ENCODE measurements at places on chromosomes 1 and 21.

- DNase-seq, result peak; percentile 58
Observed at GRCh38 chr1:20480243-20480944, 5.6 kb downstream of the CAMK2N1 start.

DNA sequence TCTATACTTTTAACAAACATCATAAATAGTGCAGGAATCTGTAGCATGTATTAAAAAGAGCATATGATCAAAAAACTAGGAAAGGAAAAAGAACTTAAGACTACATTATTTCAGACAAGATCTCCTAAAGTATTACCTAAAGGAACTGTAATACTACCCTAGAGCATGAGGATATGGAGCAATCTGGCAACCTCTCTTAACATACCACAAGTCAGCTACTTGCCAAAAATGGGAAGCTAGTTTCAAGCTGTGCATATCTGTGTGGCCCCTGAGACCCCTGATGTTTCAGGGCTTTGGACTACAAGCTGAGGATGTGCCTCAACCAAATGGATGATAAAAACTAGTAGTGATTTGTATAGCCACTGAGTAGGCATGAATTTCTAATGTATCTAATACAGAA is 525.6 kb downstream of the PTBP2 start:
- no peak for DNase-seq

DNA sequence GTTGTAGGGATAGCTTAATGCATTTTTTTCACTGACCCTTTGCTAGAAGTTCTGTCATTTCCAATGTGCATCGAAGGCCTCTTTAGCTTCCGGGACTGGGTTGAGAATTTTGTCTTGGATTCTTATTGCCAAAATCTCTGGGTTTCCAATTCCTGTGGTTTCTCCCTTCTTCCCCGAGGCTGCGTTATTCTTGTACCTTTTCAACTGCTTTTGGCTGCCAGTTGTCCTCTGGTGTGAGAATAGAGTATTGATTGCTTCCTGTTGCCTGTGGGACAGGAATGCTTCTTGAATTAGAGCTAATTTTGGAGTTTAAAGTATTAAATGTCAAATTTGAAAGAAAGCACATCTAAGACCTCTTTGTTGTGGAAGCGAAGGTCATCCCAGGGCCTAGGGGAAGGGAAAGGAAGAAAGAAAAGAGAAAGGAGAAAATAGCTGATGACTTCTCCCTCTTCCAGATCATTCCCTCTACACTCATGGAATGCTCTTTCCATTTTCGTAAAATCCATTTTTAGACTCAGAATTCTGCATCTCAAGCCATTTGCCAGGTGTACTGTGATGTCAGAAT is 21.1 kb downstream of the HUNK start:
- DNase-seq, result no peak

- DNase-seq, result no peak
Observed at GRCh38 chr21:40976198-40977109, 129.5 kb upstream of the DSCAM start.

DNA sequence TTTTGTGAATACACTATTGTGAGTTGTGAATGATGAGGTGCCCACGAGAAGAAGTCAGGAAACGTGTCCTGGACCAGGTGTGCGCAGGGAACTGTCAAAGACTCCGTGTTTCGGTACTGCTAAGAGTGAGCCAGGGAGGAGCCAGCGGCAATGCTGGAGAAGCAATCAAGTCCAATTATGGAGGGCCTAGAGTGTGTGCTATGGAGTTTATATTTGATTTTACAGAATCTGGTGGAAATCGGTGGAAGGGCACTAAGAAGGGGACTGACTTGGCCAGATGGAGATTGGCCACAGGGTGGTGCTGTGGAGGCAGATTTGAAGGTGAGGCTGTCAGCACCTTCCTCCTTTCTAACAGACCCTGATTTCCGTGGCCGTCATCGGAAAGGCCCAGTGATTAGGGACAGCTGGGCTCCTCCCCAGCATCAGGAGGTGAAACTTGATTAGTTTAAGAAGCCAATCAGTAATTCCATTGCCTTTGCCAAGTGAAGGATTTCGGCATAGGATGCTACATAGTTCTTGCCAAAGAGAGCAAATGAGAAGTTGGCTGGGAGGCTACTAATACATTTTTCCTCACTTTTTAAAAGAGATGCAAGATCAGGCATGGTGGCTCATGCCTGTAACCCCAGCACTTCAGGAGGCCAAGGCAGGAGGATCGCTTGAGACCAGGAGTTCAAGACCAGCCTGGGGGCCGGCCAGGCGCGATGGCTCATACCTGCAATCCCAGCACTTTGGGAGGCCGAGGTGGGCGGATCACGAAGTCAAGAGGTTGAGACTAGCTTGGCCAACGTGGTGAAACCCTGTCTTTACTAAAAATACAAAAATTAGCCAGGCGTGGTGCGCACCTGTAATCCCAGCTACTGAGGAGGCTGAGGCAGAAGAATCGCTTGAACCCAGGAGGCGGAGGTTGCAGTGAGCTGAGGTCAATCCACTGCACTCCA is 7.0 kb downstream of the PTCH2 start:
- DNase-seq, result peak; percentile 90

DNA sequence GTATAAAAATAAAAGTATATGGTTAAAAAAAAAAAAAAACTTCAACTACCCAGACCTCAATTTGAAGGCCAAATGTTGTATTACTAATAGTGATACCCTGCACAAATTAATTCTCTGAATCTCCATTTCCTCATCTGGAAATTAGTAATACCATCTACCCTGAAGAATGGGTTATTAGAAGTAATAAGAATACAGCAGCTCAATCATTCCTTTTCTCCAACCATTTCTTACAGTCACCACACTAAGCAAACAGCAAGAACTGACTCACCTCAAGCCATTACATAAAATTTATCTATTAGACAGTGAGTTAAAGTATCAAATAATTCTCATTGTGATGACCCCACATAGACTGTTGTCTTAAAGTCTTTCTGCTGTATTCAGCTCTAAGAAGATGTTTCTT is 39.6 kb downstream of the RERE start:
- DNase-seq, result no peak

- no peak for DNase-seq
Observed at GRCh38 chr1:118325550-118326225, 140.7 kb upstream of the SPAG17 start.

DNA sequence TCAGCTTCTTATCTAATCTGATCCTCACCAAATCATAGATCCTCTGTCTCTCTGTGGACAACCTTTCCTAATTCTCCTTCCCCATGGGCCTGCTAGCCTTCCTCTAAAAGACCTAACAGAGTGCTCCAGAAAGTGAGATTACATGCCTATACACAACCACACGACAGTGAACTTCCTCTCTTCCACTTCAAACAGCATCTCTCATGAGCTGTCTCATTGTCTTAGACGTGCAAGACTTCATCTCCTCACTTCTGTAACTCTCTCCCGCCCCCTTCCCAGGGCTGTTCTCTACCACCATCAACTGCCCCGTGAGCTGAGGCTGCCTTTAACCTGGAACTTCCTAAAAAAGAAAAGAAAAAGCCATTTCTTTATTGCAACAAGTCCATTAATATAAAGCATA is 14.1 kb upstream of the A3GALT2 start:
- no peak for DNase-seq

- no peak for DNase-seq
Observed at GRCh38 chr1:248825136-248825535, 579 bp downstream of the SH3BP5L start.

DNA sequence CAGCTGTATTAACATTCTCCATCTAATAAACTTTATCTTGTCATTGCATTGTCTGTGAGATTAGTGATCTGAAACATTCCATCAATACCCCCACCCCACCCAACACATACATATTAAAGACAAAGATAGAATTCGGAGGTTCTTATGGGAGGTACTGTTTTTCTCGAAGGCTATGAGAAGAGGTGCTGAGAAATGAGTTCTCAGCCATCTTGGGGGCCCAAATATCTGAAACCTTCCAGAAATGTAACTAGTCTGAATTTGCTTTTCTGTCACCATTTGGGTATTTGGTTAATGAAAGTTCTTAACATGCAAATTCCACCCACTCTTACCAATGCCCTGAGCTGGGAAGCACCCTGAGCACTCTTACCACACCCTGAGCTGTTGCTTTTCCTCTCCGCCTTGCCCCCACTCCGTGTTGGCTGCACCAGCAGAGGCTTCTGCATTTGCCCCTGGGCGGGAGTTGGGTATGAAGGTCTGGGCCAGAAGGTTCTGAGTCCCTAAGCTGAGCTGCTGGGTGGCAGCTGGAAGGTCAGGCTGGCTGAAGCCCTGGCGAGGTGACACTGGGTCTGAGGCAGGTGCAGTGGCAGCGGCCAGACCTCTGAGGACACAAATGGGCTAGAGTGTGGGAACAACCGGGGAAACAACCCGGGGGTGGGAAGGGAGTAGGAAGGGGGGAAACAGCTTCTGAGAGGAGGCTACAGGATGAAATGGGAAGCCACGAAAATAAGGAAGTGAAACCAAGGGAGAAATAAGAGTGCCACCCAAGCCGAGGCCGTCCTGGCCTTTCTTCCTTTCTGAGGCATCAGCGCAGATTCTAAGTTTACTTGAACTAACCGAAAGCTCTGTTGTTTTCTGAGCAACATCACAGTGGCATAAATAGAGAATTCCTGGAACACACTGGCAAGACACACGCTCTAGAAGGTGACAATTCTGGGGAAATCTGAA is 26.3 kb upstream of the IER5 start:
- no peak for DNase-seq

- no peak for DNase-seq
Observed at GRCh38 chr1:193905288-193906085, 719.1 kb upstream of the B3GALT2 start.

DNA sequence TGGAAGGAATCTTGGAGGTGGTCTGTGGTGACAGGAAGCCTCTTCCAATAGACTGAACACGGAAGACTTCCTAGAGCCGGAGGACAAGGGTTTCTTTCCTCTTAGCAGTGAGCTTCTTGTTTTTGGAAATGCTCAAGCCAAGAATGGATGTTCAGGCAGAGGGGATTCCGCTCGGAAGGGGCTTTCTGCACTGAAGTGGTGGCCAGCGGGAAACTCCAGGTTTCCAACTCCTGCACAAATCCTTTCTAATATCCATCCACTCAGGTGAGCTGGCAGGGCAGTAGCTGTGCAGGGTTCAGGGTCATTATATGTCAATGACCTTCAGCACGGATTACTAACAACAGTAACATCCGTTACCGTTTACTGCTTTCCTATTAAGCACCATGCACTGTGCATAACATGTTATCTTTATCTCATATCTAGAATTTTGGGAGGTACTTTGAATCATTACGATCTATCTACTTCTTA is 573 bp upstream of the CPT2 start:
- DNase-seq, result no peak

- DNase-seq, result no peak
Observed at GRCh38 chr1:51526248-51526647, 7.2 kb upstream of the EPS15 start.

DNA sequence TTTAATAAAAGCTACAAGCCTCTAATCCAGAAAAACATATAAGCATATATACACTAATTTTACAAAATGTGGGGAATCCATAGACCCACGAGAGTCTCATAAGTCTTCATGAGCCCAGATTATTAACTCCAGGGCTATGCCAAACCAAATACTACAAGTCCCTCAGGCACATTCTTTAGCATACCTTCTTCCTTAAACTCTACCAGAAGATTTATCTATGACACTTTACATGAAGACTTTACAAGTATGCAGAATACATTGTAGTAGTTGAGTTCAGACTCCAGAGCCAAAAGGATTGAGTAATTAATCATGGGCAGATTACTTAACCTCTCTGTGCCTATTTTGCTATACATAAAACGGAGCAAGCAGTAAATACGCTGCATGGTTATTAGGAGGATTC is 793.7 kb upstream of the ADGRL2 start:
- no peak for DNase-seq

DNA sequence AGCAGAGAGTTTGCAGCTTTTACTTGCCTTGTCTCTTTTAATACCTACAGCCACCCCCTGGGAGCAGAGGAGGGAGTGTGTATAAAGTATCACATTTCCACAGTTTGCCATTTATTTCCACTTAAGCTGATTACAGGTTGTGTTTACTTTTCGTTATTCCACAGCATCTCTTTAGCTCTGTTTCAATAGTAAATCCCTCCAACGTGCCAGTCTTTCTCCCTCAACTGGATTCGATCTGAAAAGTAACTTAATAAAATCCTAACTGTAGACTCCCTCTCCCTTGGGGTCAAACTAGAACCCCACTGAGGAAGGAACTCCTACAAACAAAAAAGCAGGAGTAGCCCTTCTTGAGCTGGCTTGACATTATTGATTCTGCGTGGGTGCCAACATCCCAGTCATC is 3.1 kb upstream of the FCGR2A start:
- DNase-seq, result no peak

- no peak for DNase-seq
Observed at GRCh38 chr1:82689217-82689616, 888.5 kb downstream of the ADGRL2 start.

DNA sequence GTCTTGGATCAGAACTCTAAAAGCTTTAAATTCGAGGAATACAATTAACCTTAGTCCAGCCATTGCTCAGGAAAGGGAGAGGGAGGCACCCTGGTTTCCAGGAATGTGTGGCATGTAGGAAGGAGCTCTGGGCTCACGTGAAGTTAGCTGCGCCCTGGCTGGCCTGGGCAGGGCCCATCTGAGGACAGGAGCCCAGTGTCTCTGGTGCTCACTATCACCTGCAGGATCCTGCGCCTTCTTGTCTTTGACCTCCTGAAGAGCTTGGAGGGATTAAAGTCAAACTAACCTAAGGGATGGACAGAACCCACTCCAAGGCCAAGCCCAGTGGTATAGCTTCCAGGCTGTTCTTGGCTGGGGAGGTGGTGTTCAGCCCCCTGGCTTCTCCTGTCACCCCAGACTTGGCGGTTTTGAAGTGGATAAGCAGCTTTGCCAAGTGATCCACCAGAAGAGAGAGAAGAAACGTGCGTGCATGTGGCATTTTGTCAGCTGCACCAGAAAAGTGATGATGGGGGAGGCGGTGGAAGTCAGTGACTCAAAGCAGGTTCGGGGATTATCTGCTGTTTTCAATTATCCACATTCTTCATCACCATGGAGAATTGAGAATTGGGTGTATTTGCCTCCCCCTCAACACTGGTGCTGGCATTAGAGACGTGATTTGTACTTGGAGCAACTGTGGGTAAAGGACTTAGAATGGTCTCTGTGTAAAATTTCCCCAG is 11.9 kb upstream of the KCNN3 start:
- no peak for DNase-seq

GRCh38 chr21:45970674-45971615 is 10.6 kb upstream of the COL6A1 start:
- peak; percentile 66 for DNase-seq

DNA sequence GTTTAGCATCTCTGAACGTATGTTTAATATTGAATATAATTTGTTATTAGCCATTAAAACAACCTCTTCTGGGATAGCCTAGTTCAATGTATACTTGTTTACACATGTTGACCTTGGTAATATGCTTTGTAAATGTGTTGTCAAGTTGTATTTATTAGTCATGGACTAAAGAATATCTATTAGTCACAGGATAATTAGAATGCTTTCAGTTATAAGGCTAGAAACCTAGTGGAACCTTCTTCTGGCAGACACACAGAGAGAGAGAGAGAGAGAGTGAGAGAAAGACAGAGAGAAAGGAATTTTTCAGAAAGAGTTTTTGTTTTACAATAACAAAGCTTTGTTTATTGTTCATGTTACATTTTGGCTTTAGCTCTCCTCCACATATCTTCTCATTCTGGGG is 181.1 kb upstream of the APP start:
- DNase-seq, result no peak
